ENCODE measurements at places on chromosomes 12 and 14. TPM values are rescaled to one million over a fixed set of nuclear protein-coding genes. Genes with fewer than 3 reads are reported as not detected.

DNA sequence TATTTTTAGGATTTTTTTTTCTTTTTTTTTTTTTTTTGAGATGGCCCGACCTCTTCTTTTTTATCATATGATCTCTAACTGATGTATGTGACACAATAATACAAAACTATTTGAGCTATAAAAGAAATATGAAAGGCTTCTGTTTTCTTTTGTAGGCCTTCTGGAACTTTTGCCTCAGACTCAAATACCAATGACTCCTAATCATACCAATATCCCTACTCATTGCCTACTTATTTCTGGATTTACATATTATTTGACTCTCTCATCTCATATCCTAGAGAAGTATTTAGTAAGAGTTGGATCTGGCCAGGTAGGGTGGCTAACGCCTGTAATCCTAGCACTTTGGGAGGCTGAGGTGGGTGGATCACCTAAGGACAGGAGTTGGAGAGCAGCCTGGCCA, 12.7 kb upstream of the WDR89 start:
- no peak for DNase-seq
- H3K27me3 ChIP-seq = no peaks in the 10 kb centered on the region
- no peaks in the 10 kb centered on the region for H3K4me1 ChIP-seq
- no peak overlapping the region for H3K4me3 ChIP-seq
- H3K27ac ChIP-seq = no peak overlapping the region
- no peaks in the 10 kb centered on the region for H3K36me3 ChIP-seq

- no peak overlapping the region for H3K4me3 ChIP-seq
- H3K27me3 ChIP-seq = no peaks in the 10 kb centered on the region
- DNase-seq = no peak
- no peaks in the 10 kb centered on the region for H3K36me3 ChIP-seq
- no peak overlapping the region for H3K27ac ChIP-seq
Observed at GRCh38 chr12:74148849-74149248, 388.8 kb upstream of the ATXN7L3B start.

DNA sequence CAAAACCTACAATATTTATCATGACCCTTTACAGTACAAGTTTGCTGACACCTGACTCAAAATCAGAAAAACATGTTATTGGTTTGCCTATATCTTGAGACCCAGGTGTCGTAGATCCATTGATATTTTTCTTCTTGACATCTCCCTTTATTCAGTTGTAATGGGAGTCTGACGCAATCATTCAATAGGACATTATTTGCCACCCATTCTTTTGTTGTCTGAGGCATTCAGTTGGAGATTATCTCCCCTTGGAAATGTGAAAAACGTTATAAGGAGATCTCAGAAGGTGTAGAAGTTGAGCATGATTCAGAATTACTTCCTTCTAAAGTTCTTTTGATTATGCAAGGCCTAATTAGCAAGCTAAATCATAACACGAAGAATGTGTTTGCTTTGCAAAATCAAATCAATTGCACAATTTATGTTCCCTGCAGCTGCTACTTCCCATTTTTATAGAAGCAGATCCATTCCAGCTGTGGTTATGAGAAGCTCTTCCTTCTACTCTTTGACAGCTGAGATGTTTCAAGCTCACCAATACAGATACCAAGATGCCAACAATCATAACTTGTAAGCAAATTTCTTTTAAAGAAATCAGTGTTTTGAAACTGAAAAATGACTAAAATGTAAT, 228.2 kb upstream of the SYT1 start:
- H3K36me3 ChIP-seq = no peaks in the 10 kb centered on the region
- H3K4me1 ChIP-seq = no peaks in the 10 kb centered on the region
- no peak for DNase-seq
- H3K27me3 ChIP-seq = no peaks in the 10 kb centered on the region
- H3K27ac ChIP-seq = no peak overlapping the region
- H3K4me3 ChIP-seq = no peak overlapping the region

GRCh38 chr12:70045036-70045435, 198.2 kb upstream of the CNOT2 start:
- no peaks in the 10 kb centered on the region for H3K4me1 ChIP-seq
- H3K36me3 ChIP-seq = no peaks in the 10 kb centered on the region
- no peak for DNase-seq
- no peak overlapping the region for H3K4me3 ChIP-seq

DNA sequence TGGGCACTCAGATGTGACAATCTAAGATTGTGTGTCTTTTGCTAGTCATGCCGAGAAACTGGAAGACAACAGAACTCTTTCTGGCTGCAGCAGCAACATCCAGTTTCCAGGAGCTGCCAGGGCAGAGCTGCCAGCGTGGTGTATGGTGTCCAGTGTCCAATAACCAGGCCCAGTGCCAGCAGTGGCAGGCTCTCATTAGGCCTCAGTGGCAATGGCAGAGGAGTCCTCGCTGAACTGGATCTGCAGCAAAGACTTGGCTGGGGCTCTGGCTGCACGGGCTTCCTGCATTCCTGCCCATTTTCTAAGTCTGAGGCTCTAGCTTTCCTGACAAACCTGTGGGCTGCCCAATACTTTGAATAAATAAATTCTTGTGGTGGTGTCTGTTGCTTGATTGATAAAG, 26.2 kb upstream of the PPM1A start:
- H3K4me3 ChIP-seq = no peak overlapping the region
- no peaks in the 10 kb centered on the region for H3K36me3 ChIP-seq
- H3K27me3 ChIP-seq = no peaks in the 10 kb centered on the region
- peak overlapping the region; percentile 44 for H3K27ac ChIP-seq

GRCh38 chr12:51661199-51661598, 70.2 kb downstream of the SCN8A start:
- no peak overlapping the region for H3K4me3 ChIP-seq
- no peak for DNase-seq
- H3K27ac ChIP-seq = no peak overlapping the region
- H3K27me3 ChIP-seq = no peaks in the 10 kb centered on the region
- H3K4me1 ChIP-seq = no peaks in the 10 kb centered on the region

DNA sequence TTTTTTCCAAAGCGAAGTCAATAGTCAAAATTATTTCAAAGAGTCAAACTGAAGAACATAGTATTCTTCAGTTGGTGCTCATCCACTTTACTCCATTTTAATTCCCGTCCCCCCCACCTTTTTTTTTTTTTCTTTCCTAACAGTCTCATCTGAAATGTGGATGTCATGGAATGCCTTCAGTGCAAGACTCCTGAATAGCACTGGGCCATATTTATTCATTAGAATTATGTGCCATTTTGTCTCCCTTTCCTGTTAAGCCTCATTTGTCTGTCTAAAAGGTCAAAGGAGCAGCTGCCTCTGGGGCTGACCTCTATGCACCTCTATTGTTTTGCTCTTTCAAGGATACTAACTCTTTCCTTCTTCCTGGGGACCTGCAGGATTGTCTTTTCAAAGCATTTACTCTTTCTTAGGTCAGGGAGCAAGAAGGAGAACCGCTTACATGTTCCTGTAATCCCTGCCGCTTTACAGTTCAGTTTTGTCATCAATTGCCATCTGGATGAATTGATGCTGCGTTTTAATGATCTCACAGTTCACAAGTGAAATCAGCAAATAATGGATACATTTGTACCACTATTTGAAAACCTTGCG, 310.6 kb downstream of the NPAS3 start:
- H3K4me3 ChIP-seq = no peak overlapping the region
- no peak for DNase-seq
- H3K27ac ChIP-seq = no peak overlapping the region

Gene WSCD2
- 0.44 TPM for total RNA-seq

Data from breast epithelium (tissue), 4 donors.